Stimulated activated memory B cell treated with anti-CD40 and anti-IgM and Interleukin-4, amounts not matched to agents 10 μg/mL and 1 μg/mL and 100 μg/mL, for 72 hours (primary cell): ENCODE measurements at places on chromosomes 1 and 21.
A peak's percentile ranks its signal among the peaks of the same experiment; 100 is the strongest.

DNA sequence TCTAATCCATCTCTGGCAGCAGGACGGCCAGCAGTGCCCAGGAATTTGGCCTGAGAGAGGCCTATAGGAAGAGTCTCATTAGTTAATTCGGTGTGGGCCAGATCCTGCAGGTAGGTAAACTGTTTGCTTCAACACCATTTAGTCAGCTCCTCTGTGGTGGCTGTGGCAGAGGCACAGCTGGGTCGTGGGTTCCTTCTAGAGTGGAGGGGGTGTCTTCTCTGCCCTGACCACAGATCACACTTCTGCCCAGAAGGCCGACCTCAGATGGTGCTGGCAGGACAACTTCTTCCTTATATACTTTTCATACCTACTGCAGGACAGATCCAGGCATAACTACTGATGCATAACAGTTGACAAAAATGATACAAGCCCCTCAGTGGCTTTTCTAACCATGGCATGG is 281.4 kb downstream of the RPS6KC1 start:
- ATAC-seq = no peak

GRCh38 chr1:169610108-169610507 is 19.8 kb downstream of the SELP start:
- no peak for ATAC-seq

DNA sequence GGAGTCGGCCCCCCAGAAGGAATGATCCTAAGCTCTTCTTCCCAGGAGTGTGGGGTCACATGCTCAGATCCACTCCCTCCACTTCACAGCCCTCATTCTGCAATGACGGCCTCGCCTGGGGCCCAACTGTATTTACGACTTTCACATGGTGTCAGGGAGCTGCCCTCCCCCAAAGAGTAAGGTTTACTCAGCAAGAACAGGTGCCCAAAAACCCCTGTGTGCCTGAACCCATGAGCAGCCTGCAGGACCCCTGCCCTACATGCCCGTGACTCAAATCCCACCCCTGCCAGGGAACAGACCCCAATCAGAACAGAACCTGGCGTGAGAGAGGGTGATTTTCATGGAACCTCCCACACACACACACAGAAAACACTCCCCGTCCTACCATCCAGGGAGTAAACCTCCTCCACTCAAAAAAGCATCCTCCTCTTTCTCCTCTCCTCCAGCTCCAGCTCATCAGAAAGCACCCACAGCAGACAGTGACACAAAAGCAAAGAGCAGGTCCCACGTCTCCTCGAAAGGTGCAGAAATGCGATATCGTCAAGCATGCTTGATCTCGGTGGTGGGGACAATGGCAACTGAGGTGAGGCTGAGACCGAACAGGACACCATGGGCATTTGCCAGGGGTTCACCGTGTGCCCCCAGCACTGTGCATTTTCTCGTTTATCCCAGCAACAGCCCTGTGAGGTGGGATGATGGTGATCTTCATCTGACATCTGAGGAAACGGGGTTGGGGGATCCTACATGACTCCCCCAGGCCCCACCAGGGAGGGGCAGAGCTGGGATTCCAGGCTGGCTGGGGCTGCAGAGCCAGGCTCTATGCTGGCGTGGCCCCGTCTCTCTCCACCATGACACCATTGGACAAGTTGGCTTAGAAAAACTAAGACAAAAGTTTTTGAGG is 397.9 kb downstream of the NPHP4 start:
- ATAC-seq = no peak

DNA sequence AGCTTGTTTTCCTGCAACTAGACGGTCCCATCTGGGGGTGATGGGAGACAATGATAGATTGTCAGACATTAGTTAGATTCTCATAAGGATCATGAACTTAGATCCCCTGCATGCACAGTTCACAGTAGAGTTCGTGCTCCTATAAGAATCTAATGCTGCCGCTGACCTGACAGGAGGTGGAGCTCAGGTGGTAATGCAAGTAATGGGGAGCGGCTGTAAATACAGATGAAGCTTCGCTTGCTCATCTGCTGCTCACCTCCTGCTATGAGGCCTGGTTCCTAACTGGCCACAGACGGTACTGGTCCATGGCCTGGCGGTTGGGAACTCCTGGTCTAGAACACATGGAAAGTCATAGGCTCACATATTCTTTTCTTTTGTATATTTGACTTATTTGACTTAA is 42.0 kb downstream of the NIBAN1 start:
- ATAC-seq = no peak

- ATAC-seq = no peak
These were observed 100.0 kb upstream of the HNRNPU start for GRCh38 chr1:244964112-244964971.

GRCh38 chr21:31888936-31889371 is 16.1 kb downstream of the HUNK start:
- no peak for ATAC-seq

DNA sequence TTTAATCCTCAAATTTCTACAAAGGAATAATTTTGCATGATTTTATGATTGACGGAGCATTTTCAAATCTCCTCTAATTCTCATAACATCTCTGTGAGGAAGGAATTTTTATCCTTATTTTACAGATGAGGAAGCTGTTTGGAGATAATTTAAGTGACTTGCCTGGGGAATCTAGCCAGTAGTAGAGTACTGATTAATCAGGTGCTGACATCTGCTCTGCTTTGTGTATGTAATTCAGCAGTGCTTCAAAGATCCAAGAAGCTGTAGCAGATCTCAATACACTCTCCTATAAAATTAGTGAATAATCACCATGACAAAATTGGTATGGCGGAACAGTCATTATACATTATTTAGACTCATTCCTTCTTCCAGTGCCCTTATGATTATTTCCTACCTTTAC is 46.0 kb downstream of the DPH5 start:
- no peak for ATAC-seq

- peak; percentile 54 for ATAC-seq
These were observed 99.2 kb downstream of the CTH start for GRCh38 chr1:70509996-70510876.

DNA sequence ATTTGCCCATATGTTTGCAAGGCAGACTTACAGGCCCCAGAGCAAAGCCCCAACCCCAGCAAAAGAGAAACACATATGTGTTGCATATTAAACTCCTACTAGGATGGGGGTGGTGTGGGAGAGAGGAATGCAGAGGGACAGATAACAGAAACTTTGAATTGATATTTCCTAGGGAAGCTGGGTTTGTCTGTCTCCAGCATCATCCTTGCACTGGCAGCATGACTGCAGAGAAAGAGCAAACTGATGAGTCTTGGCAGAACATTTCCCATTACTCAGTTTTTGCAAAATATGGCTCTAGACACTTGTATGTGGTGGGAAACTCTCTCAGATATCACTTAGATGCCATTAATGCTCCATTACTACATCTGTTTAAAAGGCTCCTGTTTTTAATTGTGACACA is 43.8 kb upstream of the MARK1 start:
- no peak for ATAC-seq

DNA sequence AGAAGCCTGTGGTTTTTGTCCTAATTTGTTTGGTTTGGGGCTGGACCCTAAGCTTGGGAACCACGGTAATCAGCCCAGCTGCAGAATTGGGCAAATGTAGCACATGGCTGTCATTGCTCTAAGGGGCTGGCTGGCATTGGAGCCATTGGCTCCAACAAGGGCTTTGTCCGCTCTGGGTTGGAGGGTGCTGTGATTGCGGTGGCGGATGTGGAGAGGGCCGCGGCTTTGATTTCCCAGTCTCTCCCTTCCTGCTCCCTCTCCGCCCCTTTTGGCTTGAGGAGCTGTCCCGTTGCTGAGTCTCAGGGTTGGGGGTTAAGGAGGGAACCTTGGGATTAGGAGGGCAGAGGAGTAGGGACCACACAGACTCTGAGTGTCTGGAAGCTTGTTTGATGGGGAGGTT is 91.7 kb upstream of the CD34 start:
- ATAC-seq = no peak

DNA sequence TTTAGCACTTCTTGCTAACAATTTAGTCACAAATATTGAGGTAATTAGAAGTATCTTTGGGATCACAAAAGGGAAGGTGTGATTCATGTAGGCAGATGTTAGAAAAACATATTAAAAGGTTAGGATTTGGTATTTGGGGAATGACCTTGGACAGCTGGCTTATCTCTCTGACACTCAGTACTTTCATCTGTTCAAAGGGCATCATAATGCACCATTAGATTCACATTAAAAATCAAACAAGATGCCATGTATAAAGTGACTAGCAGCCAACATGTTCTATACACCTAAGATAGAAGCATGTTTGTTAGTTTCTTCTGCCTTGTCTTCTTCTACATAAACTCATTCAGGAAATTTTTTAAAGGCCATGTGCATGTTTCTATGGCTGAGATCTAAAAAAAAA is 56.5 kb upstream of the ESRRG start:
- ATAC-seq = no peak

DNA sequence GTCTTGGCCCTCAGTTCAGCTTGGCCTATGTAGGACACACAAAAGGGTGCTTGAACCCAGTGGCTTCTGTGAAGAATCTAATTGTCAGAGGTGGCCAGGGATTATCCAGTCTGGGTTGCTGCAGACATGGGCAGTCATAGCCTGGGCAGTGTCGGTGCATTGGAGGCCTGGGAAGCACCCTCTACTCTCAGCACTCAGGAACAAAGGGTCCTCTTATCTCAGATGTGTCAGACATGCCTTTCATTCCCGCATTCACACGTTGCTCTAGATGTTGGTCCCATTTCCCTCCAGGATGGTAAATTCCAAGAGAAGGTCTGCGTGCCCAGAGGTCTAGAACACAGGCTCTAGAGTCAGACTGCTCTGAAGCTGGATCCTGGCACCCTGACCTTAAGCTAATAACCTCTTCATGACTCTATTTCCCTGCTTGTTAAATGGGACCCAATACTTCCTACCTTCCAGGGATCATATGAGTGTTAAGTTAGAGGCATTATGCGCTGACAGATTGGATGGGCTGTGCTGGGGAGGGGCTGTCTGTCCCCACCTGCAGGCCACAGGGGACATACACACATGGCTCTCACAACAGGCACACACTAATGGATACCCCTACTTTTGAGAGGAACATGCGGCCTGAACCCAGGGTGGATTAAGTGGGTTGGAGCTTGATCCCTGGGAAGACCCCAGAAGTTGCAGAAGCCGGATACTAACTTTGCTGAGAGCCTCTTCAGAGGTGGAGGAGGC is 16.5 kb upstream of the EDN2 start:
- ATAC-seq = no peak

DNA sequence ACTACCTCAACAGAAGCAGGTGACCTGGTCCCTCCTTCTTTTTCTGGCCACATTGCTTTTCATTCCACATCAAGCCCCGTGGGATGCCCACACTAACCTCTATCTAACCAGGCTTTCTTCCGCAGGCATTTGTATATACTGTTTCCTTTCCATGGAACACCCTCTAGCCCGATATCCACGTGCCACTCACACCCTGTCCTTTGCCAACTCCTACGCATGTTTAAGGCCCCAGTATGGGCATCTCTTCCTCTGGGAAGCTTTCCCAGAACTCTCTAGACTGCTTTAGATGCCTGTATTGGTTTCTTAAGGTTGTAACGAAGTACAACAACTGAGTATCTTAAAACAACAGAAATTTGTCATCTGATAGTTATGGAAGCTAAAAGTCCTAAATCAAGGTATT is 121.0 kb downstream of the TNR start:
- no peak for ATAC-seq

- no peak for ATAC-seq
These were observed 165.4 kb upstream of the NBPF11 start for GRCh38 chr1:148317288-148317985.

GRCh38 chr1:67749844-67750690 is 65.1 kb downstream of the GADD45A start:
- ATAC-seq = peak; percentile 40

DNA sequence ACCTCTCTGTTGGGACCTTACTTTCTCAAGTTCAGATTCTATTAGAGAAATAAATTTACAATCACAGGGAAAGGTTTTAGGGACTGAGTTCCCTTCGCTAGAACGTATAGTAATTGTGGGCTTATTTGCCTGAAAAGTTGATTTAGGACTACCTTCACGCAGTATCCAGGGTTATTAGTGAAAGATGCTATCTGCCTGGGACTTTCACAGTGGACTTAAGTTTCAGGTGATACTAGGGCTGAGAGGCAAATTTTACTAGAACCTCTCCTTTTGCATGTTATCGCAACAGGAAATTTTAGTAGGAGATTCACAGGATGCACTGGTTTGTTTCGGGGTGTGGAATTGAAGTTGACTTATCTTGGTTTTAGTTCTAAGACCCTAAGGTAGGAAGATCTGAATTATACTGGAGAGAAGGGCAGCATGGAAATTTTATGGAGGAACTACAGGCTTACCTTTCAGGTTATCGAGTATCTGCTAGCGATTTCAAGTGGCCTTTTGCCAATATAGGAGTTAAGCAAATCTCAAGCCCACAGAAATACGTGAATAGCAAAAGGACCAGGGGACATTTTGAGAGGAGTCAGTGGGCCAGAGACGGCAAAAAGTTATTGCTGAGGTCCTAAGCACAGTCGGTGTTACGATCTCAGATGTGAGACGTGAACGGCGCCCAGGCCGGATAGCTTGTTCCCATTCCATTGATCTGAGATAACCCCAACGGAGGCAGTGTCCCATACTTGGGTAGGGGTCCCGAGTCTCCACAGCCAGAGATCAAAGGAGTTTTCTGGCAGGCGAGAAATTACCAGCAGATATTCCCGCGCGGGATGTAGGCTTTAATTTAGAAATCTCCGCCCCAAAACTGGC is 723 bp upstream of the GNAI3 start:
- ATAC-seq = no peak

- no peak for ATAC-seq
These were observed 24.0 kb downstream of the TCEA3 start for GRCh38 chr1:23400324-23401114.

GRCh38 chr21:16422702-16423101 is 692.9 kb downstream of the USP25 start:
- no peak for ATAC-seq

DNA sequence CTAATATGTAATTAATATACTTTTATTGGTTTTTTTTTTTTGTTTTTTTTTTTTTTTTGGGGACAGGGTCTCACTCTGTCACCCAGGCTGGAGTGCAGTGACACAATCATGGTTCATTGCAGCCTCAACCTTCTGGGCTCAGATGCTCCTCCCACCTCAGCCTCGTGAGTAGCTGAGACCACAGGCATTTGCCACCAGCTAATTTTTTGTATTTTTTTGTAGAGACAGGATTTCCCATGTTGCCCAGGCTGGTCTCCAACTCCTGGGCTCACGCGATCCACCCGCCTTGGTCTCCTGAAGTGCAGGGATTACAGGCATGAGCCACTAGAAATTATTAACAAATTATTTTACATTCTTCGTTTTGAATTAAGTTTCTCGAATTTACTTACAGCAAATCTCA is 16.8 kb upstream of the POGZ start:
- ATAC-seq = no peak

- no peak for ATAC-seq
These were observed 110.2 kb downstream of the FCRL5 start for GRCh38 chr1:157442065-157442464.

GRCh38 chr1:61361931-61362330 is 279.6 kb downstream of the NFIA start:
- no peak for ATAC-seq

GRCh38 chr1:53111073-53111556 is 31.3 kb downstream of the SLC1A7 start:
- ATAC-seq = no peak

GRCh38 chr1:151702936-151703335 is 13.7 kb downstream of the CELF3 start:
- no peak for ATAC-seq

- no peak for ATAC-seq
These were observed 290.3 kb upstream of the SGIP1 start for GRCh38 chr1:66243548-66244130.
